ENCODE measurements at places on chromosomes 6 and 20. TPM values are rescaled to one million over a fixed set of nuclear protein-coding genes. Genes with fewer than 3 reads are reported as not detected.

Gene TRIM31
- not detected for total RNA-seq

Gene CCN5
- not detected for total RNA-seq

Gene WFDC12
- not detected for total RNA-seq

Gene MAP1LC3A
- 43.0 TPM for total RNA-seq

Gene DNAH8
- 0.27 TPM for total RNA-seq

Gene NOX3
- not detected for total RNA-seq

Gene ABHD16A
- 53.2 TPM for total RNA-seq

Gene PRDM1
- 74.7 TPM for total RNA-seq

Gene HSPA12B
- 17.8 TPM for total RNA-seq

Gene FOXS1
- 2.3 TPM for total RNA-seq

Gene LSM14B
- total RNA-seq: 59.3 TPM

Gene SLC17A3
- total RNA-seq: not detected

Gene IFNGR1
- total RNA-seq: 77.4 TPM

Gene PSMG4
- total RNA-seq: 21.3 TPM

Gene RIN2
- total RNA-seq: 52.7 TPM

Gene CYP21A2
- 0.22 TPM for total RNA-seq

Gene PSORS1C1
- 0.22 TPM for total RNA-seq

Measured in camera-type eye (tissue), 1 donor.